ENCODE measurements at places on chromosomes 3 and 15.

DNA sequence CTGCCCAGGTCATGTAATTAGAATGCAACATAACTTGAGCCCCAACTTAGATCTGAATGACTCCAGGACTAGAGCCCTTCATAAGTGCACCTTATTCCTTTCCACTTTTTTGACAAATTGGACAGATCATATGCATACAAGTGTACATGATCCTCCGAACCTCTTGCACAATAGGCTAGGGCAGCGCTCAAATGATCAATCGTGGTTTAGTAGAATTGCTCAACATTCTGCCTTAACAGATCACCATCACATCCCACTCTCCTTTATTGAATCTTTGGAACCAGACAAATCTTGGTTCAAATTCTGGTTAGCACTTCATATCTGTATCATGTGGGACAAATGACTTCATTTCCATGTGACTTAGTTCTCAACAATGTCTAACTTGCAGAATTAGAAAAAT is 106.8 kb upstream of the CDIN1 start:
- DNase-seq = no peak

- no peak for DNase-seq
Observed at GRCh38 chr3:195101001-195101583, 169.9 kb downstream of the XXYLT1 start.

- DNase-seq = no peak
Observed at GRCh38 chr15:66948294-66948693, 117.1 kb upstream of the SMAD3 start.

DNA sequence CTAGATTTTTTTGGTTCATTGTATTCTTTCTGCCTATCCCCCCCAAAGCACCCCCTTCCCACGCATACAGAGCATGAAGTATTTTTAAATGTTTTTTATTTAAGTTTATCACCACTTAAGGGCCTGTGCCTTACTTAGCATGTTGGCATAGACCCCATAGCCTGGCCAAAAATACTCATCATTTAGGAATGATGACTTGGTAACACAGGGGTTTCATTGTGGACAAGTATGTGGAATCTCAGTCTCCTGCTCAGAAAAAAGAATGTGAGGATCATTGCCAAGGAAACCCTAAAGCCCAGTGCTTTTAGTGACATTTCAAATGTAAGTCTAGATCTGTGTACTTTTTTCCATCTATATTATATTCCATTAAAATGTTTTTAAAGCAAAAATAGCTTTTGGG is 146.3 kb downstream of the ALCAM start:
- DNase-seq = no peak

DNA sequence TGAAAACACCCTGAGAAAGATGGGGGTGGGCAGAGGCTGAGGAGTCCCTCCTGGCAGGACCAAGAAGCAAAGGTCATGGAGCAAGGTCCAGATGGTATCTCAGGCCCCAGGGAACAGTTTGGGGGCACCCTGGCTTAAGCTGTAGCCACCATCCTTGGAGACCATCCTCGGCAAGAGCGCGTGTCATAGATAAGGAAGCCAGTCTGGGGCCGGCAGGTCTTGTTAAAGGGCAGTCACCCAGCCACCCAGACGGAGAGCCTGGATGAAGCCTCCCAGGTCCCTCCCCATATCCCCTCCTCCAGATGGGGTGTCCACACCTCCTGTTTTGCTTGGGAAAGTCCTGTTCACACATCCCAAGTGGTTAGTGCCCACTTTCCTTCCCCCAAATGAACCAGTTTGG is 191.1 kb downstream of the KLF13 start:
- DNase-seq = no peak

DNA sequence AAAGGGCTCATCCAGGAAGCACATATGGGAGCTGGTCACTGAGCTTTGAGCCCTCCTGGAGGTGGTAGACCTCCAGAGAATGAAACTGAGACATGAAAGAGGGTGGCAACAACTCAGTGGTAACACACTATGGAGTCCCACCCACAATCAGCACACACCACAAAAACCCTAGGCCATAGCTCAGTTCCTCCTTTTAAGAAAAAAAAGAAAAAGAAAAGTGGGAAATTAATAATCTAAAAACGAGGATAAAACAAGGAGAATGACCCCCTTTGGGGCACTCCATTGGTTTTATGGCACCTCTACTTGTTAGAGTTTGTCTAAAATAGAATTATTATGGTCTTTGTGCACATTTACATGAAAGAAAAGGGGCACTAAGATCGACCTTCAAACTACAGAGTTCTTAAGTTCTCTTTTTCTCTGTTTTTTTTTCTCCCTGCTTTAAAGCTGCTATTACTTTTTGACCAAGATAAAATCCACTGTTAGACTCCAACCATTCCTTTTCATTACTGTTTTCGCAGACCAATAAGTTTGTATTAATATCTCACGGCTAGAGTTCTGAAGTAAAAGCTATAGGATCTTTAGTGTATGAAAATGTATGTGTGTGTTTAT is 40.2 kb upstream of the ZBTB20 start:
- no peak for DNase-seq

- DNase-seq = no peak
Observed at GRCh38 chr3:56415652-56416051, 52.6 kb downstream of the ERC2 start.
